ENCODE measurements at places on chromosomes 16 and 17.

DNA sequence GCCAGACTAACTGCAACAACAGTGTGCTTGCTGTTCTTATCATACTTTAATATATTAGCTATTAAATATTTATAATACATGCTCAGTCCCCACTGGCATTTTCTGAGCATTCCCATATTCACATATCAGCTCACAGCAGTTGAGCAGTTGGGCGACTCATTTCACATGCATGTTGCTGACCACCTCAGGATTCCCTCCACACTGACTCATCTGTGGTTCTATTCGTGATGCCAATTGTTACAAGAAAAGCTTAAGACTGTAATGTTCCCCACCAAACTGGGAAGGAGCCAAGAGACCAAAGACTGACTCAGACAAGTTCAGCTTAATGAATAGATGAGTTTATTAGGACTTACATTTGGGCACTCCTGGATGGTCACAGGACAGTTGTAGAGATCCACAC, 100.3 kb upstream of the KIF2B start:
- no peak for DNase-seq

GRCh38 chr16:78421181-78421708, 321.8 kb downstream of the WWOX start:
- no peak for DNase-seq

DNA sequence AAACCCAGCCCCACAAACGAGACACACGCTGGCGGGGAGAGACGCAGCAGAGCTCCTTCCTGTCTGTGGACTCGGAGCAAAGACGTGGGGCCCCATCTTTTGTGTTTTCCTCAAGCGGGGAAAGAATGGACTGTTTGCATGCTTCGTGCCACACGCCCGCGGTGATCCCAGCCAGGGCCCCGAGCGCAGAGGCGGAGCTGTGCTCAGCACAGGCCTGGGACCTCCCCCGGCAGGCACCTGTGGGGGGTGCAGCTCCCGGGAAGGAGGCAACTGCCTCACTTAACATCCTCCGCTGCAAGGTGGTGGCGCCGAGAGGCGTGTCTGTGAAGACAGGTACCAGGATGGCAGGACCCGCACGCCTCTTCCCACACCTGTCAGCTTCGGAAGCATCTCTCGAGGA, 19.1 kb downstream of the TRARG1 start:
- DNase-seq: peak; percentile 22

DNA sequence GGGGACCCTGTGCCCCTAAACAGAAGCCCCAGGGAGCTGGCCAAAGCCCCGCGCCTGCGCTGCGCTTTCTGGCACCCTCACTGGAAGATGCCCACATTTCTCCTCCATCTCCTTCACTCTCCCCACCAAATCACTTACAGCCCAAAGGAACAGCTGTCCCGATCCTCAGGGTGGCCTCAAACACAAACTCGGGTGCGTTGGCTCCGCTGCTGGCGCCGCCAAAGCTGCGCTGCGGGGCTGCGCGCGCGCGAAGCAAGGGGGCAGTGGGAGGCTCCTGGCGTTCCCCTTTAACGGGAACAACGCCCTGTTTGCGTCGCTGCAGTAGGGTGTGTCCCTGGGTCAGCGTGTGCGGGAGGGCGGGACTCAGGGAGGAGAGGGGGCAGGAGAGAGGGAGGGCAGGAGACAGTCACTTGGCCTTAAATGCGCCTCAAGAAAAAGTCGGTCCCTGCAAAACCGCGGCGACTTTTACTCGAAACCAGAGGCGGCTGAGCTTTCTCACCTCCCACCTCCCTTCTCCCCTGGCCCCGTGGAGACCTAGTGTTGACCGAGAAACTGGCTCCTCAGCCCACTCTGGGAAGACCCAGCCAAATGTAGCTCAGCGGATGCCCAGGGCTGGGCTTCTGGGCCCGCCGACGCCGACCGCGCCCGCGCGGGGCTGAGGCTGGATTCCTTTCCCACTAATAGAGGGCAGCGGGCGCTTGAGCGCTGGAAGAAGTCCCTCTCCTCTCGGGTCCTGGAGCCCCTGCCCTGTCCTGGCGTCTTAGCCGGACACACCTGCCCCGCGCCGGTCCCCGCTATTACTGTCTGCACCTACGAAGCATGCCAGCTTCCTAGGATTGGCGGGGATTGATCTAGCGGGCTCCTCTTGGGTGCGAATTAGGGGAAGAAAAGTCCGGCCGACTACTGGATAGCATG, 2.6 kb downstream of the PMP22 start:
- DNase-seq: no peak

GRCh38 chr17:40854175-40854814, 12.7 kb downstream of the KRT12 start:
- DNase-seq: no peak

All from activated T-helper 1 cell treated with anti-CD3 and anti-CD28 coated beads, Interleukin-12 subunit alpha, Interleukin-12 subunit beta, Interleukin-2, Interleukin-4 antibody, amounts not matched to agents 30 ng/mL and 10 ng/mL and 1 ng/mL, durations not matched to agents 14 hours and 24 hours and 36 hours (primary cell).